ENCODE measurements at places on chromosomes 7 and 10.

DNA sequence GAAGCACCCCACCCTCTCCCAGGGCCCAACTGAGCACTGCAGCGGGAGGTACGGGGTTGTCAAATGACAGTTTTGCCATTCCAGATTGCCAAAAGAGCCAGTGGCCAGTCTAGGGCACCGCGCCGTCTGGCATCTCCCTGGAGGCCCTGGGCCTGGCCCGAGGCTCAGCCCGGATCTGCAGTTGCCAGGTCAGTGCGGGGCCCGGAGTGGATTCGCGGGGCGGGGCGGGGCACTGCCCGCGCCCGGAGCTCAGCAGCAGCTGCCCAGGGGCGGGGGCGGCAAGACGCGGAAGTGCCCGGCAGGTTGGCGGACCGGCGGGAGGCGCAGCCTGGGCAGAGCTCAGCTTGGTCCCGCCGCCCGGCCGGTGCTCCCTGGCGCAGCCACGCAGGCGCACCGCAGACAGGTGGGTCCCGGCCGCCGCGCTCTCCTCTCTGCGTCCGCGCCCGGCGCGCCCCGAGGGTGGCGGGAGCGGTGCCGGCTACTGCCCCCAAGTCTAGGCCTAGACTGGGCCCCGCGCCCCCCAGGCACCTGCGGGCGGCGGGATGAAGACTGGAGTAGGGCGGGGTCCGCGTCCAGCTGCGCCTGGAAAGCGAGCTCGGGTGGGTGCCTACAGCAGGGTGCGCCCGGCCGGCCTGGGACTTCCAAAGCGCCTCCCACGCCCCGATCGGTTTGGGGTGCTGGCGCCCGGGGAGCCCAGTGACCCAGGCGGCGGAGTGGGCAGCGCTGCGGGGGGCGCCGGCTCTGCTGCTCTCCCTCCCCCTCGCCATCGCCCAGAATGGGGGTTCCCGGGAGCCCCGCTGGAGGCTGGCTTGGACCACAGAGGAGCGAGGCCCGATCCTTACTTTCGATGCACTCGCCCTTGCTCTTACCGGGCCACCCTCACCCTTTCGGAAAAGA, at the start of gene IRF5:
Gene IRF5 (plus strand): TSS at position 281 of the 897 bp plus-strand sequence. CDS start 4,155 bp downstream, outside the sequence.
- DNase-seq, result peak; percentile 9

DNA sequence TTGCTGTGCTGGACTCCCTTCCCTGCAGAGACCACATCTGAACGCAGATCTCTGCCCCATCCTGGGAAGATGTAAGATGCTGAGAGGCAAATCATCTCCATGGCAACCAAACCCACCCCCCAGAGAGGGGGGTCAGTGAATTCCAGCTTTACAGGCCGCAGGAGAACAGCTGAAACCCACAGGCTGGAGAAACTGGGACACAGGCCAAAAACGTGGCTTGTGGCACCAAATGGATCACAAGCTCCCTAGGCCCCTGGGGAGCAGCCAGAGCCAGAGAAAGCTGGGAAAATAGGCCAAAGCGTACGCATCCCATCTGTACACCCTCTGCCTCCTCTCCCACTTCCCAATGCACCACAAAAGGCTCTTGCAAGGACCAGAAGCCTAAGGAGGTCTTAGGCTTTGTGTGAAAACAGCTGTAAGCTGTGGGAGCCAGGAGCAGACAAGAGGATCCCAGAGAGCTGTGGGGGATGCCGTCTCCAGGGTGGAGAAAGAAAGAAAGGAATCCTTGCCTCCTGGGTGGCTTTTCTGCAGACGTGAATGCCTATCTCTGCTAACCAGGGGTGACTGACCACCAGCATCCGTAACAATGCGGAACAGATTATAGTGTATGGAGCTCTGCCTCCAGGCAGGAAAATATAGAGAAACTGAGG, 59.5 kb downstream of the TMEM130 start:
- no peak for DNase-seq

DNA sequence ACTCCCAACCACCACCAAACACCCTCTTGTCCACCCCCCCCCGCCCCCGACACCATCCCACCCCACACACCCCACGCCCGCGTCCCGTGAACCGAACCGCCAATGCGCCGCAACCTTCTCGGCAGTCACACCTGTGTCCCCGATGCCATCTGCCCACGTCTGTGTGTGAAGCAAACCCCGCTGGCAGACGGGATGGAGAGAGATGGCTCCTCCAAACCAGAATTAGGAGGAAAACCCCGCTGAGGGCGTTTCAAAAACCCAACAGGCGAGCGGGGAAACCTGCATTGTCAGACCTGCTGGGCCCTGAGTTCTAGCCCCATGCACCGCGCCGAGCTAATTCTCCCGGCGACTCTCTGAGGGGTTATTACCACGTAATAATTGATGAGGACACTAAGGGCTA, 28.6 kb upstream of the KCNK18 start:
- no peak for DNase-seq

DNA sequence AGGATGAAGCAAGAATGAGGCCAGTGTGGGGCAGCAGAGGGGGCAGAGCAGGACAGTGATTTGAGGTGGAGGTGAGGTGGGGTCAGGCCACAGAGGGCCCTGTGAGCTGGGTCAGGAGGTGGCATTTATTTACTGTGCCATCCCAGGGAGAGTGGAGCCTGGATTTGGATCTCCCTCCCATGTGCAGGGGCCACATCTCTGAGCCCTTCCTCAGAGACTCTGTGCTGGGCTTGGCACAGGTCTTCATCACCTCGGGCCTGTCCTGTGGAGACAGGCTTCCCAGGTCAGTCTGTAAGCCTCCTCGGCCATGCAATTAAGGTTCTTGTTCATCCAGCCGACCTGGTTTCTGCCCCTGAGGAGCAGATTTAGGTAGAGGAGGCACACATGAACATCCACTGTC, 40.9 kb downstream of the ZNF777 start:
- DNase-seq, result no peak

GRCh38 chr10:65950075-65950474, 975.8 kb upstream of the LRRTM3 start:
- no peak for DNase-seq
